ENCODE measurements at places on chromosomes 7 and 10. TPM values are rescaled to one million over a fixed set of nuclear protein-coding genes. Genes with fewer than 3 reads are reported as not detected.
A peak's percentile ranks its signal among the peaks of the same experiment; 100 is the strongest.

The GRID1 gene
- total RNA-seq: 0.85 TPM

The GRID2IP gene
- 0.14 TPM for total RNA-seq

The TSPAN12 gene
- 12.6 TPM for total RNA-seq

GRCh38 chr10:79401015-79401921, 44.2 kb downstream of the ZCCHC24 start:
- no peak for DNase-seq
- peaks cover 100% of the 10 kb centered on the region for H3K4me1 ChIP-seq
- H3K27ac ChIP-seq: peak overlapping the region; percentile 88
- H3K27me3 ChIP-seq: no peaks in the 10 kb centered on the region
- peak overlapping the region; percentile 43 for H3K4me3 ChIP-seq

DNA sequence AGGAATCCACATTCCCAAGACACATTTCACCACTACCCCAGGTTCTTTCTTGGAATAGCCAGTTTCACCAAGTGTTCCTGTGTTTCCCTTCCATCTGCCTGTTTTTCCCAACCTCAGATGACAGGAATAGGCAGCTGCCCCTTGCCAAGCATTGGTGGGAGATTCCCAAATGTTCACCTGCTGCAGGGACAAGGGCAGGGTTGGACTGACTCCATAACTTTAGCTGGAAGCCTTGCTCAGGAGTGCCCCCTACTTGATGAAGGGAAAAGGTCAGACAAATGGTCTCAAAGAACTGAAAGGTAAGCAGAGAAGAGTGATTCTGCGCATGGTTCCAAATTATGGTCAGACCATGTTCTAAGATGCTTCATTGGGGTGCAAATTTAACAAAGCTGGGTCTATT, 45.1 kb upstream of the LYZL1 start:
- no peak overlapping the region for H3K4me3 ChIP-seq
- H3K4me1 ChIP-seq: no peaks in the 10 kb centered on the region
- H3K27ac ChIP-seq: no peak overlapping the region
- H3K36me3 ChIP-seq: no peaks in the 10 kb centered on the region
- H3K27me3 ChIP-seq: no peaks in the 10 kb centered on the region
- DNase-seq: no peak

DNA sequence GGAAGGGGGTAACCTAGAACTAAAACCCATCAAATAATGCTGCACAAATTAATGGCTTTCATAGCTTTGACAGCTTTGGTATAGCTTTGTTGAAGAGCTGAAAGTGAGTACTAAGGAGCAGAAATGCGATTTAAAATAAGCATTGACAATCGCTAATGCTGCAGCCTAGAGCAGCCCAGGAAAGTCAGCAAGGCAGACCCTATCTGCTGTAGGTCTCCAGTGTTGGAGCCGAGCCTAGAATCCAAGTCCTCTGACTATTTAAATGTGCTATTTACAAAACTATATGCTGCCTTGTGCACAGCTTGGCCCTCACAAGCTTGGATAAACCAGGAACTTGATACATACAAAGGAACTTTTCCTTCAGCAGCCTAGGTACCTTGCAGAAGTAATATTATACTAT, 64.9 kb upstream of the ASAH2 start:
- no peak for DNase-seq
- no peaks in the 10 kb centered on the region for H3K36me3 ChIP-seq
- H3K27me3 ChIP-seq: no peaks in the 10 kb centered on the region
- no peak overlapping the region for H3K27ac ChIP-seq
- no peak overlapping the region for H3K4me3 ChIP-seq

DNA sequence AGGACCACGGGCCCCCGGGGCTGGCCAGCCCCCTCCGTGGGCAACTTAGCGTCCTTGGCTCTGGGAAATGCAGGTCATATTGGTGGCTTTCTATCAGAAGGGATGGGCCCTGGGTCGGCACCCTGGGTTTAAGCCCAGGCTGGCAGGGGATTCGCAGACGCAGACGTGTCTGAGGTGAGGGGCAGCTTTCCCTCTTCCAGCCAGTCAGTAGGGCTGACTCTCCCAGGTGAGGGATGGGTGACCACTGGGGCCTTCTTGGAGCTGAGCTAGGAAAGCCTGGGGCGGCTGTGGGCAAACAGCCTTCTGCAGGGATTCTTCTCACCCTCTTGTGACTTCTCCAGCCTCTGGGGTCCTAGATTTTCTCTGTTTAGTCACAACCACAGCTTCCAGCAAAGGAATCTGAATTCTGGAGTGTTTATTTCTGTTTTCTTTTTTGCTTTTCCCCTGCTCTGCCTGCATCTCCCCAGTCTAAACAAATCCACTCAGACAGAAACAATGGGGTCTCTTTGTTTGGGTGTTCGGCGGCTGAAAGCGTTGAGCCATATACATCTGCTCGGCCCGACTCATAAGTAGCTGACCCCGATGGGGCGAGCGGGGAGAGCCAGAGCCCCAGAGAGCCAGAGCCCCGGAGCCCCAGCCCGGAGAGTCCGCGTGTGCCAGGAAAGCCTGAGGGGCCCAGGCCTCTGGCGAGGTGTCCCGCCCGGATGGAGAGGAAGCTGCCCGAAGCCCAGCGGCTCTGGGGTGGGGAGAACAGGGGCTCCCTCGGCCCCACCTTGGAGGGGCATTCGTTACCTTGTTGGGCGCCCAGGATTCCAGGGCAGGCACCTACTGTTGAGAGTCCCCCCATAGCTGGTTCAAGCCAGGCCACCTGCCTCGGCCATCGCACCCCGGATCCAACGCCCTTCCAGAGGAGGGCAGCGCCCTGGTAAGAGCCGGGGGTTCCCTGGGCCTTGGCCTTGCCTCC, 2.0 kb downstream of the MNX1 start:
- no peaks in the 10 kb centered on the region for H3K36me3 ChIP-seq
- peaks cover 27% of the 10 kb centered on the region for H3K27me3 ChIP-seq
- H3K4me1 ChIP-seq: peaks cover 43% of the 10 kb centered on the region
- no peak overlapping the region for H3K4me3 ChIP-seq

GRCh38 chr10:10138685-10139084, 879.0 kb upstream of the CELF2 start:
- H3K36me3 ChIP-seq: no peaks in the 10 kb centered on the region
- H3K4me1 ChIP-seq: no peaks in the 10 kb centered on the region
- no peak overlapping the region for H3K27ac ChIP-seq

DNA sequence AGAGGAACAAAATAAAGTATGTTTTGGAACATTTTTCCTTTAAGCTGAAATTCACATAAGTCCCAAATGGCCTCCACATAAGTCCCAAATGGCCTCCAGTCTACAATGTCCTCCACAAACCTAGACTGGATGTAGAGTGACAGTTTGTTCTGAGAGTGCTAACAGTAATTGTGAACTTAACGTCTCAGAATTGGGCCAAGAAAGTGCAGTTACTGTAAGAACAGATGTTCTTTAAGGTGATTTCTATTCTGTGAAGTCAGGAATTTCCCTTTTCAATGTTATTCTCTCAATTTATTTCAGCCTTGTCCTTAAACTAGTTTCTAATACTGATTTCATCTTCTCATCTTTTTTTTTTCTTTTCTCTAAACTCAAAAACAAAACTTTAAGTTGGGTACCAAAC, 188.7 kb upstream of the SEMA3E start:
- H3K27me3 ChIP-seq: no peaks in the 10 kb centered on the region
- H3K4me3 ChIP-seq: no peak overlapping the region
- no peak overlapping the region for H3K27ac ChIP-seq
- H3K36me3 ChIP-seq: no peaks in the 10 kb centered on the region

DNA sequence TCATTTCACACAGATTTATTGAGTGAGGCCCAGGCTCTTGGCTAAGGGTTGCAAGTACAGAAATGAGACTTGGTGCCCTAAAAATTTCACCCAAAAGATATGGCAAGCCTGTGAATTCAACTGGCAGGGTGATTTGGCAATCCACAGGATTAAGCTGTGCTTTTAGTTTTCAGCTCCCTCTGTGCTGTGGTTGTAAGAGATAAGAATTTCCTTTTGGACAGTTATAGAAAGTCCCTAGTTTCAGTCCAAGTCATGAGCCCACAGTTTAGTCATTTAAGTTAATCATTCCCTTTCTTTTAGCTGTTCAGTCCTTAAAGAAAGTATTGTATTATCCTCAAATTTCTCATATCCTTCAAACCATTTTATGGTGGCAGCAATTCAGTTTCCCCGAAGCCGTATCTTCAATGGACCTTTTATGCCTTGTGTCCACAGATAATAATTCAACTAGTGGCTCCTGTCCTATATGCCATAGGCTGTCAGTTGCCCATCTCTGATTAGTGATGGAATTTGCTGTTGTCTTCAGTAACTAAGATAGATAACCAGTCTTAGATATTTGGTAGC, 73.4 kb upstream of the NAMPT start:
- H3K4me3 ChIP-seq: no peak overlapping the region
- no peak for DNase-seq
- no peaks in the 10 kb centered on the region for H3K27me3 ChIP-seq
- H3K4me1 ChIP-seq: peaks cover 8% of the 10 kb centered on the region
- H3K36me3 ChIP-seq: no peaks in the 10 kb centered on the region
- H3K27ac ChIP-seq: peak overlapping the region; percentile 53

DNA sequence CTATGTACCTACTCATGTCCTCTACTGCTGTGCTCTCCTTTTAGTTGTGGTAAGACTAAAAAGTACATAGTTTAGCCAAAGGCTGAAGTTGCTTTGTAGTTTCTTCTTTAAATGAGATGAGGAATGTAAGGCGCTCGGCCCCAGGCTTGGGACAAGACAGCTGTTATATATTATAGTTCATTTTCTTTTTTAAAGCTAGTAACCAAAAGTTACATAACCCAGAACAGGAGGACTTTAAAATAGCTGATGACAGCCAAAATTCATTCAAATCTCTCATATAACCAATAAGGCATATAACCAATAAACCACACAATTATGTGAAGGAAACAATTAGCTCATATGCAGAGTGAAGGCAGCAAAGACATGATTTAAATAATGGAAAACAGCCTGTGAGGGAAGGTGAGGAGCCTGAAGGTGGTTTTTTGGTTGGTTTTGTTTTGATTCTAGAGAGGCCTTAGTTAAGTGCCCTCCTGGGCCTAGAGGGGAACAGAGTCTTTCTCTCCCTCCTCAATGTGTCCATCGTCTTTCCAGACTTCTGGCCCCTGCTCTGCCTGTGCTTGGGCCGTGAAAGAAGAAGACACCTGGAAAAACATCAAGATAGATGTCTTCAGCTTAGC, 35.8 kb downstream of the SLC26A4 start:
- no peak overlapping the region for H3K27ac ChIP-seq
- peaks cover 26% of the 10 kb centered on the region for H3K4me1 ChIP-seq
- H3K36me3 ChIP-seq: no peaks in the 10 kb centered on the region

DNA sequence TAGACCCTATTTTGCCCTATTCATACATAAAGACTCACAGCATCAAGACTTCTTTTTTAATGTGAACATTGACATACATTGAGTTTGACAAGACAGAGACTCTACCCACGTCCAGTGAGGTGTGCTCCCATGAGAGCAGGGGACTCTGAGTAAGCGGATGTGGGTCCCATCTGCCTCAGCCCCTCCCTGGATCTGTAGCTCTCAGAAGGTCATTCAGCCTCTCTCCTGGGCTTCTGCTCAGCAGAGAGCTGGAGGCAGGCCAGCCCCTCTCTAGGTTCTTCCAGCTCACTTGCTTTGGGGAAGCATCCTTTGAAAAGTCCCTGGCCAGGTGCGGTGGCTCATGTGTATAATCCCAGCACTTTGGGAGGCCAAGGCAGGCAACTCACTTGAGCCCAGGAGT, 146.9 kb upstream of the ZMIZ1 start:
- no peaks in the 10 kb centered on the region for H3K4me1 ChIP-seq
- H3K27ac ChIP-seq: no peak overlapping the region
- no peaks in the 10 kb centered on the region for H3K27me3 ChIP-seq
- no peak overlapping the region for H3K4me3 ChIP-seq

DNA sequence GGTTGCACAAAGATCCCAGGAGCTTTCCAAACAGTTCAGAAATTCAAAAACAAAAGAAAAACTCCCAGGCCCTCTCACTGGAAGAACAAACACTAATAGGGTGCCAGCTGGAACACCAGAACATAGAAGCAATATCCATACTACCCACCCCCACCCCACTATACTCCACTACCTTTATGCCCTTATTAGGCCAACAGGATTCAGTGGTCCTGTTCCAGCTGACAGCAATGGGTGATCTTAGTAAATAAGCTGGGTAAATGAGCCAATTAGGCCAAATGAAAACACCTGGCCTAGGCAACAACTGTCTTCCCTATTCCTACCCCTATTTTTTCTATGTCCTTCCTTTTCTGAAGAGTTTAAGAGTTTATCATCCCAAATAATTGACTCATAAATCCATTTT, 11.7 kb downstream of the NOC3L start:
- peaks cover 10% of the 10 kb centered on the region for H3K36me3 ChIP-seq
- no peak overlapping the region for H3K4me3 ChIP-seq
- no peak for DNase-seq
- no peak overlapping the region for H3K27ac ChIP-seq

DNA sequence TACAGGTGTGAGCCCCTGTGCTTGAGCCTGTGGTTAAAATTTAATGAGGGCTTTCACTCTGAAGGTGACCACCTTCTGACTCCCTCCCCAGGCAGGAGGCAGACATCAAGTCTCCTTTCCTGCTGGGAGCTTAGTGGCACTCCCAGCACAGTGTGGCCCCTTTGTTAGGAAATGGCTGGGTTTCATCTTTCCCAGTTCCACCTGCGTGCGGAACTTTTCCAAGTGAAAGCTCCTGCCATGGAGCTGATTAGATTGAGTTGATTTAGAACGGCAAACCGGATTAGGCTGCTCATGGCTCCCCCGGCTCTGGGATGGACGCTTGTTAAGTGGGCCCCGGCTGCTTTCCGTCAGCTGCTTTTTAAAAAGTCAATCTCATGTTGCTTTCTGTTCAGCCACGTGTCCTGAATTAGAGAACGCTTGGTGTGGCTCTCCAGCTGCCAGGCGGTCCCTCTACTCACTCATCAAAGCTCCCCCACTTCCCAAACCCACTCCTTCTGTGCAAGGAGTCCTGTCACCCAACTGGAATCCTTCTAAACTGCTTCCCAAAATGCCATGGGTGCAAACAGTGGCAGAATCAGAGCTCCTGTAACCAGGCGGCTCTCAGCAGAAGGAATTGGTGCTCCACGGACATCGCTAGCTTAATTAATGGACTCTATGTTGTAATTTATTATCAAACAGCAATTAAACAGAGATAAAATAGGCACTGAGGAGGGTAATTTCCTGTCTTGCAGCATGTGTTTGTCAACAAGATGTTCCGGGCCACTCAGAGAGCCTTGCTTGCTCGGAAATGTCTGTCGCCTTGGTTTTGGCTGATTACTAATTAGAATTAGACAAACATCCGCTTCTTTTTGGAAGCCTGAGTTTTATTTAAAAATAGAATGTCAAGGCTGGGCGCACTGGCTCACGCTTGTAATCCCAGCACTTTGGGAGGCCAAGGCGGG, 551.2 kb downstream of the GALNT17 start:
- H3K4me3 ChIP-seq: no peak overlapping the region
- no peaks in the 10 kb centered on the region for H3K27me3 ChIP-seq
- H3K36me3 ChIP-seq: no peaks in the 10 kb centered on the region
- H3K27ac ChIP-seq: no peak overlapping the region

GRCh38 chr7:142496545-142496991, 238.7 kb upstream of the PRSS58 start:
- H3K27me3 ChIP-seq: no peaks in the 10 kb centered on the region
- H3K36me3 ChIP-seq: no peaks in the 10 kb centered on the region
- no peak overlapping the region for H3K27ac ChIP-seq
- H3K4me1 ChIP-seq: peaks cover 4% of the 10 kb centered on the region
- no peak overlapping the region for H3K4me3 ChIP-seq

DNA sequence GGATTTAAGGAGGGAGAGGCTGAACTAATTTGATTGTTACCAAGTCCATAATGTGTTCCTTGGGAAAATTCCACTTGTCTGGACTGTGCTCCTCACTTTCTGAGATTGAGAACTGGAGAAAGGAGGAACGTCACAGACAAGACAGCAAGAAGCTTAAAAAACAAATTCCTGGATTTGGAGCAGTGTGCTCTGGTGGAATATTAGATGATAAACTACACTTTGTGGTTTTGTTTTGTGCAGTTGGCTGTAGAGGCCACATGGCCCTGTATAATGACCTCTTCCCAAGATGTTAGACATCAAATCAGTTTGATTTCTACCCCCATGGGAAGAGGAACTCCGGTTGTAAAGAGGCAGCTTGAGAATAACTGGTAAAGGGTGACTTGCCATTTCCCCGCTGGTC, 421.3 kb upstream of the GALNT17 start:
- peaks cover 37% of the 10 kb centered on the region for H3K4me1 ChIP-seq
- DNase-seq: no peak
- H3K27me3 ChIP-seq: no peaks in the 10 kb centered on the region
